Kidney tubule cell (primary cell): ENCODE measurements at places on chromosomes 2 and 18.
A peak's percentile ranks its signal among the peaks of the same experiment; 100 is the strongest.

- DNase-seq: peak; percentile 18
Observed at GRCh38 chr2:58428096-58429013, 187.2 kb upstream of the FANCL start.

DNA sequence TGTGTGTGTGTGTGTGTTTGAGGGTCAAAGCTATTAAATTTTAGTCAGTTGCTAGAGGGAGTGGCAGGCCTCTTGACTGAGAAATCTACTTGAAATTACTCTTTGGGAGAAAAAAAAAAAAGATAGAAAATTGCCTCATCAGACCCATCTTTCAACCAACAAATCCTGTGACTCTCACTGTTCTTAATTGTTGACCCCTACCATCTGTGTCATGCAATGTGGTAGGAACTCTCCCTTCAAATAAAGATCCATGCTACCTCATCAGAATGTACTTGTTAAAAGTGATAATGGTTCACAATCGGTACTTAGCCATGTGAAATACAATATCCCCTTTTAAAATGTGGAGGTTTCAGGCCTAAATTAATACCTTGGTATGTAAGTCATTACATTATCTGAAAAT, 670.8 kb upstream of the FANCL start:
- no peak for DNase-seq

DNA sequence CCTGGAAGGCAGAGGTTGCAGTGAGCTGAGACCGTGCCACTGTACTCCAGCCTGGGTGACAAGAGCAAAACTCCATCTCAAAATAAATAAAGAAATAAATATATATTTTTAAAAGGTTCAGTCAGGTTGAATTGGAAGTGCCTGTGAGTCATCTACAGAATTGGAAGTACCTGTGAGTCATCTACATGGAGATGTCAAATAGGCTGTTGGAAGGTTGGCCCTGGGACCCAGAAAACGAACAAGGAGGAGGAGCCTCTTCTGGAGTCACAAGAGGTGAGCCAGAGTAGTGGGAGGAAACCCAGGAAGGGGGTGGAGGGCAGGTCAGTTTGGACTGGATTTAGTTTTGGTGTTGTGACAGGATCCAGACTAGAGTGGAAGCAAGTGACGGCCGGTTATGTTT, 15.2 kb upstream of the SCYGR1 start:
- DNase-seq: peak; percentile 85

DNA sequence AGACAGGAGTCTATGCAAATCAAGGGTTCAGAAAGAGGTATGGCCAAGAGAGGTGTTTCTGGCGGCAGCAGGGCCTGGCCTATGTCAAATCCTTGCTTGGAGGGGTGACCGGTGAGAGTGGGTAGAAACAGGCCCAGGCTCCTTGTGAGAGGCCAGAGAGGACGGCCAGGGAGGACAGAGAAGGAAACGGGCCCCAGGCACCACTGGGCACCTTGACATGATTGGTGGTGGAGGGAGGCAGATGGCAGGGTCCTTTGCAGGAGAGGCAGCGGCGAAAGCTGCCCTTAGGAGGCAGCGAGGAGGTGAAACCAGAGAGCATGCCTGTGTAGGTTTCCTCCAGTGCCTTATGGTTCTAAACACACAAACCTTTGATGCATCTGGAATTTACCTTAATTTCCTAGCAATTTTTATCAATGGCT, 6.2 kb downstream of the RAMP1 start:
- no peak for DNase-seq

DNA sequence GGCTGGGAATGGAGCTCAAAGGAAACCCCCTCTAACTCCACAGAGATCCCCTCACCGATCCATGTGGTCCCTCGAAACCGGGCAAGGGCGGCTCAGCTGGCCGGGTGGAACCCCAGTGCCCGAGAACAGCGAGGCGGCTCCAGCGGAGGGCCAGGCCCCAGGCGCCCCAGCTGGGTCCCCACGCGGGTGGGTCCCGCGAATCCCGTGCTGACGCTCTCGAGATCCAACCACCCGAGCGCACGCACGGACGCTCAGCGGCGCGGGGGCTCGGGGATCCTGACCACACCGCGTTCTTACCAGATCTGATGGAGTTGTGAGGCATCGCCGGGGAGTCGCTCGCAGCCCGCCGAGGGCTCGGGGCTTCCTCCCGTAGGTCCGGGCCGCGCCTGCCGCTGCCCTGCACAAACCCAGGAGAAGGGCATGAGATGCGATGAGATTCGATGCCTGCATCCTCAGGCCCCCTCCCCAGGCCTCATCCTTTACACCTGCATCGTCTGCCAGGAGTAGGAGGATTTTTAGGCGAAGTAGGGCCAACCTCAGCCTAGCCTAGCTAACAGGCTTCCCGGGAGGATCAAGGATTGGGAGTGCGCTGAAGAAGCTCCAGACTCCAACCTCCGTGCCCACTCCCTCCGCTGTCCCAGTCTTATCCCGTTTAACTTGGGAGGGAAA, 514 bp downstream of the PAX8 start:
- DNase-seq: peak; percentile 36

DNA sequence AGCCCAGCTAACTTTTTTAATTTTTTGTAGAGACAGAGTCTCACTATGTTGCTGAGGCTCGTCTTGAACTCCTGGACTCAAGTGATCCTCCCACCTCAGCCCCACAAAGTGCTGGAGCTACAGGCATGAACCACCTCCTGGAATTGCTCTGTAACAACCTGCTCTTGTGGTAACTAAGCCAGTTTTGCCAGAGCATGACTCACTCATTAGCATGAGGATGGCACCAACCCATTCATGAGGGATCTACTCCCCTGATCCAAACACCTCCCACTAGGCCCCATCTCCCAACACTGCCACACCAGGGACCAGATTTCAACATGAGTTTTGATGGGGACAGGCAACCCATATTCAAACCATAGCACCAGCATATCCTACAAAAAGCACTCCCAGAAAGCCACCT, 348.9 kb upstream of the RAB12 start:
- peak; percentile 46 for DNase-seq
